Brain microvascular endothelial cell (primary cell): ENCODE measurements at places on chromosomes 2 and 18.

- no peak for DNase-seq
These were observed 66.5 kb downstream of the DTNB start for GRCh38 chr2:25606892-25607291.

- no peak for DNase-seq
These were observed 38.6 kb downstream of the SNED1 start for GRCh38 chr2:241036964-241037421.

- DNase-seq: peak; percentile 46
These were observed 285.1 kb downstream of the SLC4A3 start for GRCh38 chr2:219912491-219912921.

DNA sequence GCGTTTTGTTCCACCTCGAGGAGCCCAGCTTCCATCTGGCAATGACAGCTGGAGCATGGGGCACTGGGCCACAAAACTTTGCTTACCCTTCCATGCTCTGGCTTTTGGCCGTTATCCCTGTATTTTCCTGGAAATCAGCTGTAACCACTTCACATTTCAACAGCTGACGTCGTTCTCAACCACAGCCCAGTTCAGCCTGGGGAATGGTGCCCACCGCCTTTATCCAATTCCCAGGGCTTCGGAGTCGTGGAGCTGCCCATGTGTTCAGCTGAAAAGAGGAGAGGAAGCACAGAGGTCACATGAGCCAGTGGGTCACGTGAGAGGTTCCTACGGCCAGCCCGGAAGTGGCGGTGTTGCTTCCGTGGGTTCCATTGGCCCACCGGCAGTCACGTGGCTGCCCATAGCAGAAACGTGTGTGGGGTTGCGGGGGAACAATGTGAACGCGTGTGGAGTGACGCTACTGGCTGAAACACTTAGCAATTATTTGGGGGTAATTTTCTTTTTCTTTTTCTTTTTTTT lies 16.7 kb upstream of the EDAR start:
- no peak for DNase-seq

GRCh38 chr2:64629329-64629781 lies 24.4 kb downstream of the SERTAD2 start:
- no peak for DNase-seq
